ENCODE measurements at places on chromosomes 16 and 17.

GRCh38 chr16:16048904-16049582, 99.6 kb downstream of the ABCC1 start:
- no peak for DNase-seq

- DNase-seq = no peak
Measured at GRCh38 chr17:80000136-80000535, 35.5 kb downstream of the TBC1D16 start.

- no peak for DNase-seq
Measured at GRCh38 chr16:4837733-4838501, 9.2 kb downstream of the GLYR1 start.

DNA sequence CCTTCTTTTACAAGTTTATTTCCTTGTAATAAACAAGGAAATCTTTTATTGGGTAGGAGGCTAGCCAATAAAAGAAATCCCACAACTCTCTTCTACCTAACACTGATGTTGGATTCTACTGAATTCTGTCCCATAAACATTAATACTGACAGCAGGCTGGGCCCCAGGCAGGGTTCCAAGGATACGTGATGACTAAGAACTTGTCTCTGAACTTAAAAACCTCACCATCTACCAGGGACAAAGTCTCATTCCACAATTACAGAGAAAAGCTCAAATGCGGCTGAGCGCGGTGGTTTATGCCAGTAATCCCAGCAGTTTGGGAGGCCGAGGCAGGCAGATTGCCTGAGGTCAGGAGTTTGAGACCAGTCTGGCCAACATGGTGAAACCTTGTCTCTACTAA, 64.9 kb downstream of the ARHGAP17 start:
- DNase-seq = no peak

DNA sequence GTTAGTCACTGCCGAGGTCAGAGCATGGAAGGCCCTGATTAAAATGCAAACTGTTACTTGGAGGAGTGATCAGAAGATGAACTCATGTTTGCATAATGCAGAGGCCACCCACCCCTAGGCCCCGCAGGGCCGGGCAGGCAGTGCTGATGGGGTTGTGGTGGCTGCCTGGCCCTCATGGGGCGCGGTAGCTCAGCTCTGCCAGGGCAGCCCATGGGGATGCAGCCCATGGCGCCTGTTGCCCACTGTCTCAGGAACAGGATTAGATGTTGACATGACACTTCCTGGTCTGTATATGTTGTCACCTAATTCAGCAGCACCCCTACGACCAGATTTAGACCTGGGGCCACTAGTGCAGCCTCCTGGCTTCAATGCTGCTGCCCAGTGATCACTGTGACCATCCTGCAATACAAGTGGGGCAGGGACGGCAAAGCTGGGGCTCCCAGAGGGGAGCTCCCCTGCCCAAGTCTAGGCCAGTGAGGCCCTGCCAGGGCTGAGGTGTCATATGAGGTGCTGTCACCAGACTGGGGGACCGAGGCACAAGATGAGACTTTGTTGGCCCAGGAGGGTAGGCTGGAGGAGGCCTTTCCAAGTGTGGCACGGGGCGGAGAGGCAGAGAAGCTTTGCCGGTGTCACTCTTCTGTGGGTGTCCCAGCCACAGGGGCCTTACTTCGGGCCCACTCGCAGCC, 49.1 kb downstream of the RAI1 start:
- DNase-seq = no peak

- no peak for DNase-seq
Measured at GRCh38 chr16:1469693-1470201, 5.1 kb downstream of the CLCN7 start.

DNA sequence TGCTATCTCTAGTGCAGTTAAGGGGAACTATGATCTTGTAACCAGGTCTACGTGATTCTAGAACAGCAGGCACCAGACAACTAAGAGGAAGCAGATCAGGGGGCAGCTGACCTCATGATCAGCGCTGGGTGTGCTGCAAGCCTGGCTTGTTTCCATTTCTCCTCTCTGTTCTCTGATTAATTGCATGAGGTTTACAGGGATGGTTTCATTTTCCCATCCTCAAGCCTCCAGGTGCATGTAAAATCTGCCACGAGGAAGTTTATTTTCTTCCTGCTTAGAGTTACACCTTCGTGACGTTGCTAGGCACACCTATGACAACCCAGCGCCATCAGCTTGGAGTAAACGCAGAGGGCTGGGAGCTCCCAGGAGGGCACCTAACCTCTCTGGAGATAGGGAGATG, 4.3 kb upstream of the NUPR1 start:
- DNase-seq = no peak

DNA sequence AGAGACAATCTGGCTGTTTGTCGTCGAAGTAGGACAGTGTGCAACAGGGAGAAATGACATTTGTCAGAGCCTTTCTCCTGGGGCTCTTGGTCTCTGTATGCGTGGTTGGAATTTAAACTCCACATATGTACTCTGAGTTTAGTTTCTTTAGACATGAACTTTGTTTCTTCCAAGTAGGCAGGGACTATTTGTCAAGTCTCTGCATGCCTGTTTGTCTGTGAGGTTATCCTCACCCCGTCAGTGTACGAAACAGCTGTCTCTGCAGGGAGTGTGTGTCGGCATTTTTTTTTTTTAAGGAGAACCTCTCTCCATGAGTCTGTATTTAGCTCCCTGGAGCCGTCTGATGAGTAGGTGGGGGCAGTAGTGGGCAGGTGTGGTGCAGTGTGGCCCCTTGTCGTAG, 29.7 kb downstream of the NDEL1 start:
- no peak for DNase-seq

DNA sequence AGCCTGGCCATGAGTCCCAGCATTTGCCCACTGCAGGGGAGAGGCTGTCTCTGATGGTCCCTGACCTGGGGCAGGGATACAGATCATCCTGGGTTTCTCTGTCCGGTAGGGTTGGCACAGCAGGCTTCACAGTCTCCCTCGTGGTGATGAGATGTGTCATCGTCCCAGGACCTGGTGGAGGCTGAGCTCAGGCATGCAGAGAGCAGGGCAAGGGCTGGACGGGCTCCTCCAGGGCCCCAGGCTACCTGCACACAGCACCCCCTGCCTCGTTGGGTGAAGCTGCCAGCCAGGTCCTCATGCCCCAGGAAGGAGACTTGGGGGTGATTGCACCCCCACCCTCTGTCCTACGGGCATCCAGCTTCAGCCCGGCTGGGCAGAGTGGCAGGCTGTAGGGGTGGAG, 155.8 kb upstream of the GSE1 start:
- DNase-seq = no peak

DNA sequence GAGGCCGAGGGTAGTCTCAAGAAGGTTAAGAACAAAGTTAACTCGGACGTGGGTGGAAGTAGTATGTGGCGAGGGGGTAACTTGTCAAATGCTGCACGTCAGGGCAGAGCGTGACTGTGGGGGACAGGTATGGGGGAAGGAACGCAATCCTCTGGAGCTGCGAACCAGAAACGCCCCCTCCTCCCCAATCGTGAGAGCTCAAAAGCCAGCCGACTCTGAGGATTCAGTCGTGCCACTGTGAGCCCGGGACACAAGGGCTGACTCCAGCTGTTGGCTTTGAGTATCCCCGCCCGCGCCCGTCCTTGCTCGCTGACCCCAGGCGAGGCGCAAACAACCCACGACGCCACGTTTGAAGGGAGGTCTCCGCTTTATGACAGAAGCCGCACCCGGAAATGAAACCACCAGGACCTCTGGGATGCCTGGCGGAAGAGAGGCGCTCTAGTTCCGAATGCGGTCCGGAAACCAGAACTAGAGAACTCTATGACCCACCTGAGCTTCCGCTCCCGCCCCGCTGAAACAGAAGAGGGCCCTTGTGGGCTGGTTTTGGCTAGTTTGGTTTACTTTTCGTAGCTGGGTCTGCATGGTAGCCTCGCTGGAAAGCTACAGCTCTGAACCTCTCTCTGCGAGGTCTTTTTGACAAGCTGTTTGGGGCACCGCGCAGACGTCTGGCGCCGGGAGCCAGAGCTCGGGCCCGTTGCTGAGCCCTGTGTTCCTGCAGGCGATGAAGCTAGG, at the start of gene PEX12:
TSS of gene PEX12 (minus strand) at position 375 of the 732 bp plus-strand sequence. CDS start 550 bp downstream, outside the sequence.
- no peak for DNase-seq

GRCh38 chr17:2716649-2717048, 5.1 kb upstream of the CLUH start:
- DNase-seq = no peak

Measured in cortex of kidney (tissue), 1 donor.